ENCODE measurements at places on chromosomes 16 and 17. TPM values are rescaled to one million over a fixed set of nuclear protein-coding genes. Genes with fewer than 3 reads are reported as not detected.

- DNase-seq, result no peak
These were observed 55.6 kb upstream of the CIBAR2 start for GRCh38 chr16:85167589-85168537.

DNA sequence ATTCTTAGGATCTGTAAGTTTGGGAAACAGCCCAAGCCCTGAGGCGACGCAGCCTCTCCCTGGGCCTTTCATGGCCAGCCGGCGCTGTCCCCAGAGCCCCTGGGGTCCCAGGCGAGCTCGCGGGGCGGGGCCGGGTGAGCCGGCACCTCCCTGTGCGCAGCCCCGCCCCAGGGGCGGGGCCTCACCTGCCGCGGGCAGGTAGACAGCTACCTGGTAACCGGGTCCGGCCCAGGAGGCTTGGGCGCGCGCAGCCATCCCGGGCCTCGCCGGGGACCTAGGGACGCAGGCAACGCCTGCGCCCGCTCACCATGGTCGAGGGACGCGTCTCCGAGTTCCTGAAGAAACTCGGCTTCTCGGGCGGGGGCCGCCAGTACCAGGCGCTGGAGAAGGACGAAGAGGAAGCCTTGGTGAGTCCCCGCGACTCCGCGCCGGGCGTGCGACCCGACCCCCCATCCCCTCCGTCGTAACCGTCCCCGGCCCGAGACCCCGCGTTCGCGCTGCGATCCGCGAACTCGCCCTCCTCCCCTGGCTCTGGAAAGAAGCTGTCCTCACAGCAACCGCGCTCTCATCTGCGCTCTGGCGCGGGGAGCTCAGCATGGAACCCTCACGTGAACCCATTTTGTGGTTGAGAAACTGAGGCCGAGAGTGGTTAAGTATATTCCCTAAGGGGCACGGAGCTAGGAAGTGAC lies at the start of gene ATP2C2:
Gene ATP2C2, plus strand, starts transcription at position 231 of the 689 bp plus-strand sequence. Its CDS starts 78 bp downstream, at position 309.
- DNase-seq, result no peak

Gene CARHSP1
- total RNA-seq, result 220 TPM

DNA sequence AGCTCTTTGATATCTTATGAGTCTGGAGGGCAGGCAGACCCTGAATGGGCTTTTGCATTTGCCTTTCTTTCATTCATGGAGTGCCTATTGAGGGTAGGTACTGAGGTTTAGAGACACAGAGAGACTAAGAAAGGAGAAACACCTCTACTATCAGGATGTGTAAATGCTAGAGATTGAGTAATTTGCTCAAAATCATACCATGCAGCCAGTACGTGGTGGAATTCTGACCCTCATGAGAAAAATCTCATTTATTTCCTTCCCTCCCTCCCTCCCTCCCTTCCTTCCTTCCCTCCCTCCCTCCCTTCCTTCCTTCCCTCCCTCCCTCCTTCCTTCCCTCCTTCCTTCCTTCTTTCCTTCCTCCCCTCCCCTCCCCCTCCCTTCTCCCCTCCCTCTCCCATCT lies 18.4 kb upstream of the NFATC3 start:
- DNase-seq, result no peak

Gene PIK3R5
- total RNA-seq, result not detected

Gene DNAH2
- not detected for total RNA-seq

Gene MGAT5B
- 0.23 TPM for total RNA-seq

DNA sequence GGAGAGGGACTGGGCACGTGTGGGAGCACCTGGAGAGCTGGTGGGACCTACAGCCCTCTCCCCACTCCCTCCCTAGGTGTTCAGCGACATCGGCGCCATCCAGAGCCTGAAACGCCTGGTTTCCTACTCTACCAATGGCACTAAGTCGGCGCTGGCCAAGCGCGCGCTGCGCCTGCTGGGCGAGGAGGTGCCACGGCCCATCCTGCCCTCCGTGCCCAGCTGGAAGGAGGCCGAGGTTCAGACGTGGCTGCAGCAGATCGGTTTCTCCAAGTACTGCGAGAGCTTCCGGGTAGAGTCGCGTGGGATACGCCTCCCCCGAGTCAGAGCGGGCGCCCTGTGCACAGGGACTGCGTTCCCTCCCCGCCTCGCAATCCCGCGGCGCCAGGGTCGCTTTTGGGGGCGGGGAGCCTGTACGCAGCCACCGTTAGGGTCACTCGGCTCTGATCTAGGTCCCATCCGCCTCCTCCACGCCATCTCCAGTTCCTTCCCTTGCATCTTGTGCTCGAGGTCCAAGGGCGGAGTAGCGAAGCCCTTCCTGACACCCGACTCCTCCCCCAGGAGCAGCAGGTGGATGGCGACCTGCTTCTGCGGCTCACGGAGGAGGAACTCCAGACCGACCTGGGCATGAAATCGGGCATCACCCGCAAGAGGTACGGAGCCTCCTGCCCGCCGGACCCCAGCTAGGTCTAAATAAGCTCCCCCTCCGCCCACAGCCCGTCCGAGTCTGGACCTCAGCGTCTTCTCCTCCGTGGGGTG lies 13.0 kb downstream of the SARM1 start:
- no peak for DNase-seq
